8988T (cell line): ENCODE measurements at places on chromosomes 11 and 22.

GRCh38 chr11:107625685-107625989 is 34.7 kb downstream of the ELMOD1 start:
- DNase-seq, result no peak

- DNase-seq, result no peak
Observed at GRCh38 chr22:24330636-24331035, 60.0 kb downstream of the SPECC1L start.

- DNase-seq, result no peak
Observed at GRCh38 chr22:27084130-27084529, 426.7 kb downstream of the MIAT start.

- DNase-seq, result no peak
Observed at GRCh38 chr22:42901790-42902508, 44.9 kb upstream of the ARFGAP3 start.

GRCh38 chr22:36143956-36144355 is 16.6 kb downstream of the APOL3 start:
- DNase-seq, result no peak

GRCh38 chr11:87039371-87039770 is 1.6 kb downstream of the TMEM135 start:
- no peak for DNase-seq

GRCh38 chr11:119330237-119330636 is 4.1 kb upstream of the RNF26 start:
- DNase-seq, result no peak

DNA sequence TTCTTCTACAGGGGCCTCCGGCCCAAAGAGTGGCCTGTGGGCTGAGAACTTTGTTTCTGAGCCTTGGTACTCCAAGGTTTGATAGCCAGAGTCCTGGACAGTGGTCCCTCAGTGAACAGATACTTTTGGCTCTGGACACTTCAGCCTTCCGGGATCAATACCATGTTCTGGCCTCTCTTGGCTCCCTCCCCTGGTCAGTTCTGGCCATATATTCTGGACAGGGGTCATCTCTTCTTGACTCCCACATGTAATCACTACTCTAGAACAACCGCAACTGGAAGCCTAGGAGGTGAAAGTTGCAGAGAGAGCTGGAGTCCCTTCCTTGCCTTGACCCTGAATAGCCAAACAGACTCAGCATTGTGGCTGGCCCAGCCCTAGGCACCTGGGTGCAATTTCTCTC is 2.3 kb downstream of the RTN4RL2 start:
- DNase-seq, result no peak

- DNase-seq, result peak; percentile 33
Observed at GRCh38 chr22:32079130-32080089, 36.3 kb downstream of the SLC5A1 start.

DNA sequence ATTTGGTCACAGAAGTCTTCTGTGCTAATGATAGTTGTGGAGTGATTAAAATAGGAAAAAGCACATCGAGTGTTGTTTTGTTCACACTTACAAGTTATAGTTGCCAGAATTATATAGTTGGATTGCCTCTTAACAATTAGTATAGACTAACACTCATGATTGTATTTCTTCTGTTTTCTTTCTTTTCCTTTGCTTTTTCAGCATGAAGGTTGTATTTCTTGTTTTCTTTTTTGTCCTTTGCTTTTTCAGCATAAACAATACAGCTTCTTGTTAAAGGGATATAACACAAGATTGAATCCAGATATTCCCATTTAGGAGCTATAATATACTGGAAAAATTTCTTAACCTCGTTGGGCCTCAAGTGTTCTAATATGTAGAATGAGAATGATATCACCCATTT is 31.1 kb downstream of the ACER3 start:
- no peak for DNase-seq

DNA sequence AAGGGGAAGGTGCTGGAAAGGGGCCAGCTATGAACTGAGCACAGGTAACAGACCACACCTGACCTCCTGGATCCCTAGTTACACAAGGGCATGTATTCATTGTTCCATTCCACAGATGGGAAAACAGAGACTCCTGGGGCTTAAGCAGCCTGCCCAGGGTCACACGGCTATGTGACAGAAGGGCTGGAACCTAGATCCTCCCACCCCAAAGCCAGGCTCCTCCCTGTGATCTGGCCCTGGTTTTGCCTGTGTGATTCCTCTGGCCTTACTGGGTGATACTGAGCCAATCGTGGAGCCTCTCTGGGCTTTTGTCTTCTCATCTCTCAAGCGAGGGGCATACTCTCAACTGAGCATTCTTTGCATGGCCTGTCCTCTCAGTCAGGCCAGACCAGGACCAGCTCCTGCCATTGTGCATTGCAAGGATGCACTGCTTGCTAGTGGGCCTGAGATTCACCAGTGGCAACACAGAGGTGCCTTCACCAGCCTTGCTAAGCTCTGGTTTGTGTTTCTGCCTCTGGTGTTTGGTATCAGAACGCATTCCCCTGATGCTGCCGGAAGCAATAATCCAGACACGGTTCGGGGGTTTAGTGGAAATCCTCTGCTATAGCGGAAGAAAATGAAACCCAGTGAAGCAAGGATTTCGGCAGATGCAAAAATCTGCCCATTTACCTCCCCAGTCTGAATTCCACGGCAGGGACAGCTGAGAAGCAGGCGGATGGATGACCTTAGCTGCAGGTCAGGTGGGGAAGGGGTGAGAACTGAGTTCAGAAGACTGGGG is 226.6 kb downstream of the ST3GAL4 start:
- no peak for DNase-seq

DNA sequence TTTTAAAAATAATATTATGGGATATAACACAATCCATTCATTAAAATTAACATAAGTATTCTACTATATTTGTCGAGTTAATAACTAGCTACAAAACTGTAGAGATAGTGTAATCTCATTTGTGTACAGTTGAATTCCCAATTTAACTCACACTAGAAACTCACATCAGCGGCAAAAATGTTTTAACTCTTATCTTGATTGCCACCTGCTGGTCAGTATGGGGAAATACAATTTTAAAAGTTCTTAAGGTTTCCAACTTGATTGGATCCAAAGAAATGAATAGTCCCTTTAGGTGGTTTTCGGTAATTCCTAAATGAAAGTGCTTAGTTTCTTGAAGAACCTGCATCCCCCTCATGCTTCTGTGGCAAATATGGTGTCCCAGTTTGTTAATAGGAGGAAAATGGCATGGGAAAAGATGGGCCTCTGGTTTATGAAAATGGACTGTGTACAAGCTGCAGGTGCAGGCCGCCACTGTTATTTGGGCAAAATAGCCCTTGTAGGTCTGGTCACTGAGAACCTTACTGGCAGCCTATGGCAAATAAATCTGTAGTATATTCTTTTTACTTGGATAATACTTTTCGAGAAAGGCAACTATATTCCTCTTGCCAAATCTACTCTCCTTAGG is 33.7 kb upstream of the SLC17A6 start:
- DNase-seq, result no peak

DNA sequence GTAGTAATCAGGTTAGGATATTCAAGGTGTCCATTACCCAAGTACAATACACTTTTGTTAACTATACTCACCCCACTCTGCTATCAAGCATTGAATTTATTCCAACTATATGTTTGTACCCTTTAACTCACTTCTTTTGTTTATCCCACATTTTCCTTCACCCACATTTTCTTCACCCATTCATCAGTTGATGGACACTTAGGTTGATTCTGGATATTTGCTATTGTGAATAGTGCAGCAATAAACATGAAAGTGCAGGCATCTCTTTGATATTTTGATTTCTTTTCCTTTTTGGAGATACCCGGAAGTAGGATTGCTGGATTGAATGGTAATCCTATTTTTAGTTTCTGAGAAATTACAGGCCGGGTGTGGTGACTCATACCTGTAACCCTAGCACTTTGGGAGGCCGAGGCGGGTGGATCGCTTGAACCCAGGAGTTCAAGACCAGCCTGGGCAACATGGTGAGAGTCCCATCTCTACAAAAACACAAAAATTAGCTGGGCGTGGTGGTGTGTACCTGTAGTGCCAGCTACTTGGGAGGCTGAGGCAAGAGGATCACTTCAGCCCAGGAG is 6.5 kb downstream of the TMEM25 start:
- DNase-seq, result no peak

GRCh38 chr22:46354993-46355305 is 19.4 kb downstream of the TRMU start:
- no peak for DNase-seq

GRCh38 chr22:47033648-47034000 is 271.2 kb downstream of the TBC1D22A start:
- no peak for DNase-seq

DNA sequence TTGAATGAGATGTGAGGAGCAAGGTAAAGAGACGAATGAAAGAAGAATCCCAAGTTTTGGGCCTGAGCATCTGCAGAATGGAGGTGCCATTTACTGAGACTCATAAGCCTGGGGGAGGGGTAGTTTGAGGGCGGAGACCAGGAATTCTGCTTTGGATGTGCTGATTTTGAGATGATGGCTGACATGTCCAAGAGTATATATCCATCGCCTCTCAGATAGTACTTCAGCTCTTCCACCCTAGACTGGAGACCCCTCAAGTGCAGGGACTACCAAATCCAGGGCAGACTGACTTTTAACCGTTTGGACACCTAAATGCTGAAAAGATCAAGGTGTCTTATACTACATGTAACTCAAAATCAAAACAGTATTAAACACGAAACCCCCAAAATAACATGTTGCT is 1.3 kb upstream of the SDF2L1 start:
- DNase-seq, result no peak
